Mucosa of descending colon (tissue), 3 donors: ENCODE measurements at places on chromosomes 12 and 14. TPM values are rescaled to one million over a fixed set of nuclear protein-coding genes. Genes with fewer than 3 reads are reported as not detected.

DNA sequence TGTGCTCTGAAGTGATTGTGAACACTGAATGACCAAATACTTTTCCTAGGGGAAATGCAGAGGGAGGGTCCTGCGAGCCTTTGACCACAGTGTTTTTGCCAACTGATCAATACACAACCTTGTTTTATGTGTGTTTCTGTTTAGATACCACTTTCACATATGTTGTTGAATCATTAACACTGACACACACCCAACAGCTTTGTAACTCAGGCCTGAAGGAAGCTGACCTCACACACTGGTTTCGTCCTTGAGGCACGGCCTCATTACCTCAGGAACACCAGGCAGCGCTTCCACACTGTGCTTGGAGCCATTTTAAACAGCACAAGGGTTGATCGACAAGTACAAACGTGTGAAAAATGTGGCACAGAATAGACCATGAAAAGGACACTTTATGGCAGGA, 60.0 kb downstream of the PPFIBP1 start:
- DNase-seq, result no peak

NEUROD4 gene
- not detected for total RNA-seq

GRCh38 chr12:126914170-126914793, 1352.7 kb upstream of the TMEM132C start:
- no peak for DNase-seq

GRCh38 chr12:90229407-90230170, 521.0 kb upstream of the ATP2B1 start:
- DNase-seq, result no peak

DNA sequence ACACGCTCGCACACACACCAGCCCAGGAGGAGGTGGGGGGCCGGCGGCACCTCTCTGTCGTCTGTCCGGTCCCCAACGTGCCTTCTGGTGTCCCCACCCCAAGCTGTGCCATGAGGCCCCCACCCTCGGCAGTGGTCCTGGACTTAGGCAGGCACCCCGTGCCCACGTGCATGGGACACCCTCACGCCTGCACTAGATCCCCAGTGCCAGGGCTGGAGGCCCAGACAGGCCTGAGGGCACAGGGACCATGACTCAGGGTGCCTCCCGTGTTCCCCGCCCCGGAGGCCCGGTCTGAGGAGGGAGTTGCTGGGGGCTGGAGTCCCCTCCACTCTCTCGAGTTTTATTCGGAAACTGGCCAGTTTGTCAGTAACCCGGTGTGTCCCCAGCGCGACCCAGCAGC, 38.8 kb downstream of the LRCOL1 start:
- DNase-seq, result no peak

- DNase-seq, result no peak
These were observed 8.4 kb upstream of the PGF start for GRCh38 chr14:74963705-74964271.

GRCh38 chr14:23285530-23286019, 357 bp downstream of the HOMEZ start:
- no peak for DNase-seq

- no peak for DNase-seq
These were observed 191.9 kb downstream of the LRIG3 start for GRCh38 chr12:58728397-58728796.

NPFF gene
- total RNA-seq, result not detected

- peak; percentile 39 for DNase-seq
These were observed 662 bp upstream of the NELL2 start for GRCh38 chr12:44876544-44877410.

DNA sequence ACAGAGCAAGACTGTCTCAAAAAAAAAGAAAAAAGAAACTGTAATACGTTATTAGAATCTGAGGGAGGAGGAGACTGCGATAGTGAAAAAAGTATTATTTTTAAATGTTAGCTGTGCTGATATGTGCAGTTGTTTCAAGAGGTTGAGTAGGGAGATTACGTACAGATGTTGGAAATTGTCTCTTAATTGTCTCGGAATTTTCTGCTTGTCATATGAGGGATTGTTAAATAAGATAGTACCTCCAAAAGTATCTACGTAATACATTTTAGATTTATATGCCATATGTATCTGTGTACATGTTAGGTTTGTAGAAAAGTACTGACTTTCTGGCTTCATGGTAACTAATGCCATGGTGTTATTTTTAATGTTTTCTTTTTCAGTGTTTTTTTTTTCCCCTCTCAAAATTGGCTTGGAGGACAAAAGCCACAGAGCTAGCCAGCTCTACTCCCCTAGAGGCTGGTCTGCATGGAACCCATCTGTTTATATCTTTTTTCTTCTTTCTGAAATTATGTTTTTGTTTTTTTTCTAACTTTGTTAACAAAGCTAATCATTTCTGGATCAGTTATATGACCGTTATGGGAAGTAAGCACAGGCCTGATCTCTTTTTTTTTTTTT, 3.4 kb downstream of the RIMKLB start:
- no peak for DNase-seq

TPH2 gene
- total RNA-seq, result 0.13 TPM

NKX2-1 gene
- total RNA-seq, result not detected
